Psoas muscle (tissue), 8 donors: ENCODE measurements at places on chromosomes 3 and 15. TPM values are rescaled to one million over a fixed set of nuclear protein-coding genes. Genes with fewer than 3 reads are reported as not detected.

Gene ZNF445
- total RNA-seq, result 16.8 TPM

GRCh38 chr3:177906578-177907229 lies 629.5 kb upstream of the KCNMB2 start:
- H3K4me3 ChIP-seq, result no peak overlapping the region
- no peak for DNase-seq
- H3K27ac ChIP-seq, result no peak overlapping the region
- peaks cover 6% of the 10 kb centered on the region for H3K4me1 ChIP-seq

DNA sequence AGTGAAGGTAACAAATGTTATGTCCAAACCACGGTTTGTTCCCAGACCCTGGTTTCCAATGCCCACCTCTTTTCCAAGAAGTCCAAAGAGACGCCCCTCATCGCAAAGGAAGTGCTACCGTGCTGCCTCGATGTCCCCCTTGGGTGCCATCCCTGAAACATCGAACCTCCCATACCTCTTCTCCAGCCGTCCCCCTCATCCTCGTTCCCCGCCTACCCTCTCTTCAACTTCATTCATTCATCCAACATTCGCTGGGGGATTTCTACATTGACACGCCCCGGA lies 467 bp downstream of the TIPIN start:
- H3K27me3 ChIP-seq, result no peaks in the 10 kb centered on the region
- no peak for DNase-seq
- H3K4me1 ChIP-seq, result peaks cover 3% of the 10 kb centered on the region
- H3K36me3 ChIP-seq, result peaks cover 13% of the 10 kb centered on the region
- H3K27ac ChIP-seq, result peak overlapping the region; percentile 64

Gene BTLA
- not detected for total RNA-seq

DNA sequence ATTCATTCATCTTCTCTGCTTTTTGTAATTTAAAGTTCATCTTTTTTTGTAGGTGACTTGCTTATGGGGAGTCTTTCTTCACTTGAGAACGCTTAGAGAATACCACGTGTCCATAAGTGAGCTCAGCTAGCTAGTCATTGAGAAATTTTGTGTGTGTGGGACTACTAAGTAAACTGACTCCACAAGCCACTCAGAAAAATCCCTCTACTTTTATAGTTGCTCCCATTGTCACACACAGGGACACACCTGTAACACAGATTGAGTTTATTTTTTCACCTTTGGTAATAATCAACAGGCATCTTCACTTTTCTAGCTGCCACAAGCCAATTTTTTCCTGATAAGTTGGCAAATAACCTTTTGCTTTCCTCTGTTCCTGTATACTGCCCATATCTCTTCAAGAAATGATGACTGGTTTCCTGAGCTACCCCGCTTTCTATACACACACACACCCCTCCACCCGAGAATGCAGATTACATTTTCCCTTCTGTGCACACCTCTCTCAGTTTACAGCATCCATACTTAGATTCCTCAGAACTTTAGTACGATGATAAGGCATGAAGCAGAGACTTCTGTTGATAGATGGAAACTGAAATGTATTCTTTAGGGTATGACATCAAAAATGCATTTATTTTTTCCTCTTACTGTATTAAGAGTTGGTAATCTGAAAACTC lies 4.6 kb downstream of the TSC22D2 start:
- no peaks in the 10 kb centered on the region for H3K36me3 ChIP-seq
- peak overlapping the region; percentile 88 for H3K4me3 ChIP-seq
- DNase-seq, result no peak
- peaks cover 49% of the 10 kb centered on the region for H3K4me1 ChIP-seq
- H3K27me3 ChIP-seq, result no peaks in the 10 kb centered on the region

Gene SEMA5B
- 0.27 TPM for total RNA-seq

- no peak overlapping the region for H3K4me3 ChIP-seq
- H3K36me3 ChIP-seq, result no peaks in the 10 kb centered on the region
- peak overlapping the region; percentile 7 for H3K27ac ChIP-seq
- no peaks in the 10 kb centered on the region for H3K4me1 ChIP-seq
- H3K27me3 ChIP-seq, result no peaks in the 10 kb centered on the region
- no peak for DNase-seq
Observed at GRCh38 chr15:29859973-29860715, 37.9 kb upstream of the TJP1 start.

DNA sequence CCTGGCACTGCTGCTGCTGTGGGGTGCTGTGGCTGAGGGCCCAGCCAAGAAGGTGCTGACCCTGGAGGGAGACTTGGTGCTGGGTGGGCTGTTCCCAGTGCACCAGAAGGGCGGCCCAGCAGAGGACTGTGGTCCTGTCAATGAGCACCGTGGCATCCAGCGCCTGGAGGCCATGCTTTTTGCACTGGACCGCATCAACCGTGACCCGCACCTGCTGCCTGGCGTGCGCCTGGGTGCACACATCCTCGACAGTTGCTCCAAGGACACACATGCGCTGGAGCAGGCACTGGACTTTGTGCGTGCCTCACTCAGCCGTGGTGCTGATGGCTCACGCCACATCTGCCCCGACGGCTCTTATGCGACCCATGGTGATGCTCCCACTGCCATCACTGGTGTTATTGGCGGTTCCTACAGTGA lies 2.1 kb downstream of the GRM2 start:
- H3K4me1 ChIP-seq, result no peaks in the 10 kb centered on the region
- no peak overlapping the region for H3K27ac ChIP-seq
- peaks cover 9% of the 10 kb centered on the region for H3K36me3 ChIP-seq
- no peak overlapping the region for H3K4me3 ChIP-seq
- DNase-seq, result no peak

Gene MAPK6
- total RNA-seq, result 49.3 TPM
